ENCODE measurements at places on chromosomes 4 and X. TPM values are rescaled to one million over a fixed set of nuclear protein-coding genes. Genes with fewer than 3 reads are reported as not detected.

DNA sequence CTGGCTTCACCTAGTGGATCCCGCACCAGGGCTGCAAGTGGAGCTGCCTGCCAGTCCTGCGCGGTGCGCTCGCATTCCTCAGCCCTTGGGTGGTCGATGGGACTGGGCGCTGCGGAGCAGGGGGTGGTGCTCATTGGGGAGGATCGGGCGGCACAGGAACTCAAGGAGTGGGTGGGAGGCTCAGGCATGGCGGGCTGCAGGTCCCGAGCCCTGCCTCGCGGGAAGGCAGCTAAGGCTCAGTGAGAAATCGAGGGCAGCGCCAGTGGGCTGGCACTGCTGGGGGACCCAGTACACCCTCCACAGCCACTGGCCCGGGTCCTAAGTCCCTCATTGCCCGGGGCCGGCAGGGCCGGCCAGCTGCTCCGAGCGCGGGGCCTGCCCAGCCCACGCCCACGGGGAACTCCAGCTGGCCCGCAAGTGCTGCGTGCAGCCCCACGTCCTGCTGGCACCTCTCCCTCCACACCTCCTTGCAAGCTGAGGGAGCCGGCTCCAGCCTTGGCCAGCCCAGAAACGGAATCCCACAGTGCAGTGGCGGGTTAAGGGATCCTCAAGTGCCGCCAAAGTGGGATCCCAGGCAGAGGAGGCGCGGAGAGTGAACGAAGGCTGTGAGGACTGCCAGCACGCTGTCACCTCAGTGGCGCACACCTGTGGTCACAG lies 27.6 kb upstream of the PGRMC1 start:
- DNase-seq, result no peak
- no peak overlapping the region for H3K27ac ChIP-seq
- no peaks in the 10 kb centered on the region for H3K36me3 ChIP-seq
- no peaks in the 10 kb centered on the region for H3K4me1 ChIP-seq

GRCh38 chrX:141642979-141643378 lies 53.5 kb downstream of the SPANXA2 start:
- no peak overlapping the region for H3K27ac ChIP-seq
- no peak for DNase-seq
- no peaks in the 10 kb centered on the region for H3K4me1 ChIP-seq
- H3K36me3 ChIP-seq, result no peaks in the 10 kb centered on the region
- no peak overlapping the region for H3K4me3 ChIP-seq

PASD1 gene
- total RNA-seq, result not detected

GRCh38 chrX:53440101-53440500 lies 5.9 kb upstream of the HSD17B10 start:
- H3K27me3 ChIP-seq, result peaks cover 2% of the 10 kb centered on the region
- no peaks in the 10 kb centered on the region for H3K36me3 ChIP-seq
- H3K27ac ChIP-seq, result no peak overlapping the region
- H3K4me3 ChIP-seq, result peak overlapping the region; percentile 52
- DNase-seq, result no peak

DNA sequence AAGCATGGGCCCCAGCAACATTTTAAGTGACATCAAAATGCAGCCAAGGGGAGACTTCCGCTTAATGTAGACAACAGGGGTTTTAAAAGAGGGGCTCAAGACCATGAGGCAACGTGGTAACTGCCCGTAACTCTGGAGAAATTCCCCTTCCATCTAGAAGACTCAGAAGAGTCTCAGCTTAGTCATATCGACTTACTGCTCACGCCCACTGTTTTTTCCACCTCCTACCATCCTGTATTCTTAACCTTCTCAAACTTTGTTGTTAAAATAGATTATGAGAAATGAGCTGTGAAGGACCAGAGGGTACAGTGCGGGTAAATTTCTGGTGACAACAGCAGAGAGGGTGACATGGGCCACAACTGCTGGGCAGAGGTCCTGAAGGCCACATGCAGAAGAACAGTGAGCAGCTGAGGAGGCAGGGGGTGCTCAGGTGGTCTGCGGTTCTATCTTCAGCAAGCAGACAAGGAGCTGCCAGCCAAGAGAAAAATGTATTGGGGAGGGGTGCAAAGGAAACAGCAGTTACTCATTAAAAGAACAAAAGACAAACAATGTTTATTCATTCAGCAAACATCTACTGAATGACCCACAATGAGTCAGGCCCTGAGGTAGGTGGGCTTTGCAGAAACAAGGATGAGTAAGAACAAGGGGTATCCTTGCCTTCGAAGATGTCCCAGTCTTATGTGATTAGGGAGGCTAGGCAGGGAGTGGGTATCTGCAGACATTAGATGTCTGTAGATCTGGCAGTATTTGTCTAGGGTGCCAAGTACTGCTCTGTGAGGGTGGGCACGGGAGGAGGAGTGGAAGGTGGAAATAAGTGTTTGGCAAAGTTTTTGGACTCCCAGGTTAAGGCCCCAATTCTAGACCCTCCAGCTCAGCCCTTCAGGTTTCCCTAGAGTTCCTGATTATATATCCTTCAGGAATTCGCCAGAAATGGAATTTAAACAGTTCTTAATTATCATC lies 175.3 kb downstream of the TSPAN5 start:
- H3K4me1 ChIP-seq, result peaks cover 92% of the 10 kb centered on the region
- peak overlapping the region; percentile 98 for H3K27ac ChIP-seq
- H3K36me3 ChIP-seq, result peaks cover 32% of the 10 kb centered on the region
- DNase-seq, result peak; percentile 40
- H3K27me3 ChIP-seq, result no peaks in the 10 kb centered on the region
- peak overlapping the region; percentile 72 for H3K4me3 ChIP-seq

GRCh38 chr4:37689353-37690095 lies 3.3 kb upstream of the RELL1 start:
- peaks cover 18% of the 10 kb centered on the region for H3K4me1 ChIP-seq
- no peak overlapping the region for H3K4me3 ChIP-seq
- no peak for DNase-seq
- H3K27me3 ChIP-seq, result peaks cover 7% of the 10 kb centered on the region

All from activated T-helper 1 cell treated with anti-CD3 and anti-CD28 coated beads, Interleukin-12 subunit alpha, Interleukin-12 subunit beta, Interleukin-2, Interleukin-4 antibody, amounts not matched to agents 30 ng/mL and 10 ng/mL and 1 ng/mL, durations not matched to agents 14 hours and 24 hours and 36 hours (primary cell).